AG08395 (cell line): ENCODE measurements at places on chromosomes 5 and 9.

DNA sequence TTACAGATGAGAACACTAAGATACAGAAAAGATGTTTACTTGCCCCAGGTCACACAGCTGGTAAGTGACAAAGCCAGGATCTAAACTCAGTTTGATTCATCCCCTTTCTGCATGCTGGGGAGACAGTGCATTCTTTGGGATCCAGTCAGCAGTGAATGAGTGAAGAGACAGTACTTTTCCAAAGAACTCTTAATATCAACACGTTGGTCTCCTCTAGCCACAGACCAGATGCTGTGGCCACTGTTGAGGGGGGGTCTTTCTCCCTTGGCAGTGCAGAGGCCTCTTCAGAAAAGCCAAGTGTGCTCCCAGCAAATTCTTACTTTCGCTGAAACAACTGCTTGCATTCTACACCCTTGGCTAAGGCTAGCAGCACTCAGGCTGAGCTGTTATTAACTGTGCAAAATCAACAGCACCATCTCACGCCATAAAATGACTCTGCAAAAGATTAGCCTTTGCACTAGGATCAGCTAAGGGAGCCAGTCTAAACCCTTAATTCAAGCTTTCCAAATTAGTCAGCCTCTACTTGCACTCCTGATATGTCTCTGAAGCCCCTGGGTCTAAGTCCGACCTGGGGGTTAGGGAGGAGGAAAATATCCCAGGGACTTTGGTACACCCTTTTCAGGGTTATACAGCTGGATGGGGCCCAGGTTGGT, 4.8 kb upstream of the TMEM171 start:
- DNase-seq = peak; percentile 88

DNA sequence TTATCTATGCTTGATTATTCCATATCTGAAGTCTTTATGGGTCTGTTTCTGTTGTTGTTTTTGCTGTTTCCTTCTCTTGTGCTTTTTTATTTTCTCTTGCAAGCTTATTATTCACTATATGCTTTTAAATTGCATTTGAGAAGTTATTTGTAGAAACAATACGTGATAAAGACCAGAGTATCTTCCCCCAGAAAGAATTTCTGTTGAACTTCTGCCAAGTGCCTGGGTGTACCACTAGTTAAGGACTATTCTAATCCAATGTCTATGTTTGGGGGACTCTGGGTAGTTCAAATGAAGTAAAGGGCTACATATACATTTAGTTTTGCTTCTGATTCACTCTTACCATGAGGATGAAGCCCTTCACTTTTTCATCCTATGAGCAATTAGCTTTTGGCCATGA, 54.3 kb downstream of the SLF1 start:
- no peak for DNase-seq

DNA sequence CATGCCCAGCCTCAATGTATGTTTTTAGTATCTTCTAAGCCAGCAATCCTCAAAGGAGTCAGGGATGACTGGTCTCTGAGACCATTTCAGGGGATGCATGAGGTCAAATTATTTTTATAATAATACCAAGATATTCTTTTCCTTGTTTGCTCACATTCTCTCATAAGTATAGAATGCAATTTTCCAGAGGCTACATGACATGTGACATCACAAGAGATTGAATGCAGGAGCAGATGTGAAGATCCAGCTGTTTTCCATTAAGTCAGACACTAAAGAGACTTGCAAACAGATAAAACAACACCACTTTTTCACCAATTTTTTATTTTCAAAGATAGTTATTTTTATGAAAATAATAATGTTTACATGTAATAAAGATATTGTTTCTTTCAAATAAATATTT, 22.0 kb upstream of the FREM1 start:
- no peak for DNase-seq

- no peak for DNase-seq
Measured at GRCh38 chr5:134626369-134627014, 6.1 kb downstream of the SAR1B start.

DNA sequence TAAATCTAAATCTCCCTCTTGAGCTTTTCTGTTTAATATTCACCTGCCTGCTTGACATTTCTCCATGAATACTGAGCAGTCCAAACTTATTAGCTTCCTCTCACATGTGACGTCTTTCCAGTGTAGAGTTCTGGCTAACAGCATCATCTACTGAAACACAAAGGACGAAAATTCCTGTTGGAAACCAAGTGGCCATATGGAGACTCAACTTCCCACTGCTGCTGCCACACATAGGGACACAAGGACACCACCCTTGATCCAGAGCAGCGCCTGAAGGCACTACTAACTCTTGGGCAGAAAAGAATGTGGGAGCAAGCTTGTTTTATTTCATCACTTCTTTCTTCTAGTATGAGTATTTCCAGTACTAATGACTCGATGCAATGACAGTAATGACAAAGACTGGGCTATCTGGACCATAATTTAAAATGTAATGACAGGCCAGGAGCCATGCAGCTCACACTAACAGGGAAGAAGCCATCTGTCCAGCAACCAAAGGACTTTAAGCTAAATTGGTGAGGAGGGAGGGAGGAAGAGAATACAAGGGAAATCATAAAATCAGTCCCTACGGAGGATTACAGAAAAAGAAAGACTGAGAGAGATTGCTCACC, 19.2 kb downstream of the RNF130 start:
- no peak for DNase-seq

DNA sequence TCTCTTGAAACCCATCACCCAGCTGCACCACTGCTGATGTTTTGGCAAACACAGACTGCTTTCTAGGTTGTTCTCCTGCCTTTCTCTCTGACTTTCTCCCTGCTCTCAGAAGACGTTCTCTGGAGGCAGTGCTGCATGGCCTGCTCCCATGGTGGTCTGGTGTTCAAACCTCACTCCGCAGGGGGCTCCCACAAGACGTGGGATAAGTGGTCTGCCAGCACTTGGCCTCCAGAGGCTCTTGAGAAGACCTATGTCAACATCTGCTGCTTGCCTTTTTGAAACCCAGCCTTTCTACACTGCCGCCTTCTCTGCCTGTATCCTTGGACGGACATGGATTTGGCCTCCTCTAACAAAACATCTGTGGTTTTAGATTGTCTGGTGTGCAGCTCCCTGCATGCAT, 16.6 kb downstream of the USP20 start:
- no peak for DNase-seq

- DNase-seq = no peak
Measured at GRCh38 chr9:17588395-17588794, 9.5 kb downstream of the SH3GL2 start.

DNA sequence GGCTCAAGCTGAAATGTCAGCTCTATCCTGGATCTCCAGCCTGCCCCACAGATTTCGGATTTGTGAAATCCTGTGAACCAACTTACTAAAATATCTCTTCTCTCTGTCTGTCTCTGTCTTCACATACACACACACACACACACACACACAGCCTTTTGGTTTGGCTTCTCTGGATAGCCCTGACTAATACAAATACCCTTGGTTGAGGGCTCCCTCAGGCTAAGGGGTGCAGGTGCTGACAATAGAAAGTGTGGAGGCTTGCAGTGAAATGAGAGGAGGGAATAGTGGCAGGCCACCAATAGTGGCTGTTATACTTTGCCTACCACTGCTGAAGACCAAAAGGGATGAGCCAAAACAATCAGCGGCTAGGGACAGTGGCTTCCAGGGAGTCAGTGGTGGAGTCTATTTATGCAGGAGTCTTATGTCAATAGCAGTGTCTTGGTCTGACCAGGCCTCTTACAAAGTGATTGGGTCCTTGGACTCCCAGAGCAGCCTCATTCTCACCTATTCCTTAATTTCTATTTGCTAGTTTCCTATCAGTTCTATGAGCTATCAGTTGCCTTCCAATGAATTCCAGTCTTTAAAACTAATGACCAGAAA, 93.2 kb upstream of the GAS1 start:
- DNase-seq = no peak

DNA sequence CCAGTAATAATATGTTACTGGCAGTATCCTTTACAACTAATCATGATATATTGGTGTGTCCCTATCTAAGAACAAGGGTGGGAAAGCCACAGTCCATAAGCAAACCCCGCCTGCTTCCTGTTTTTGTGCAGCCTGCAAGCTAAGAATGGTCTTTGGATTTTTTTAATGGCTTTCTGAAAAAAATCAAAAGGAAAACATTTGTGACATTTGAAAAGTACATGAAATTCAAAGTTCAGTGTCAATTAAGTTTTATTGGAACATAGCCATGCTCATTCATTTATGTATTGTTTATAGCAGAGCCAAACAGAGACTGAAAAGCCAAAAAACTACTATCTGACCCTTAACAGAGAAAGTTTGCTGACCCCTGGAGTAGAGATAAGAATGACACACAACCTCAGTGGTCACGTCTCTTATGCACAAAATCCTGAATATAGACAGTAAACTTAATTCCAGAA, 12.8 kb upstream of the TMEM245 start:
- no peak for DNase-seq
